ENCODE measurements at places on chromosomes 2 and 18.

GRCh38 chr2:48251437-48252148 lies 278.4 kb upstream of the STON1 start:
- no peak for DNase-seq

- no peak for DNase-seq
Measured at GRCh38 chr18:45793264-45793965, 32.1 kb upstream of the SIGLEC15 start.

- no peak for DNase-seq
Measured at GRCh38 chr2:189552991-189553404, 27.6 kb downstream of the SLC40A1 start.

- no peak for DNase-seq
Measured at GRCh38 chr2:201925056-201925455, 108.6 kb upstream of the FZD7 start.

All from GM12892 (cell line).